ENCODE measurements at places on chromosomes 2 and 18.

GRCh38 chr2:63840081-63840784, 1.5 kb upstream of the UGP2 start:
- no peak for DNase-seq

DNA sequence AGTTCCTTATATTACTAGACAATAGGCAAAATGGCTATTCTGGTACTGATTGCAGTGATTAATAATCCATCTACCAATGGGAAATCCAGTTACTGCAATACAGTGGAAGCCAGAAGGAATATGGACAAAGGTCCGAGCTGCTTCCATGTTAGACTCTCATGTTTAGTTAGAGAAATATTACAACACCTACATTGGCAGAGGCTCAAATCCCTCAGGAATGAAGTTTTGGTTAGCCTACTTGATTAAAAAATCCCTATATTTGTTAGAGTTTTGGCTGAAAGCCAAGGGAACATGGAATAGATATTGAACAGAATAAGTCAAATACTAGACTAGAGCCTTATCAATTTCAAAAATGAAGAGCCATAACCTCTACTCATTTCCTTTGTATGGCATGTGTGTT, 48.5 kb downstream of the ARL6IP6 start:
- no peak for DNase-seq

DNA sequence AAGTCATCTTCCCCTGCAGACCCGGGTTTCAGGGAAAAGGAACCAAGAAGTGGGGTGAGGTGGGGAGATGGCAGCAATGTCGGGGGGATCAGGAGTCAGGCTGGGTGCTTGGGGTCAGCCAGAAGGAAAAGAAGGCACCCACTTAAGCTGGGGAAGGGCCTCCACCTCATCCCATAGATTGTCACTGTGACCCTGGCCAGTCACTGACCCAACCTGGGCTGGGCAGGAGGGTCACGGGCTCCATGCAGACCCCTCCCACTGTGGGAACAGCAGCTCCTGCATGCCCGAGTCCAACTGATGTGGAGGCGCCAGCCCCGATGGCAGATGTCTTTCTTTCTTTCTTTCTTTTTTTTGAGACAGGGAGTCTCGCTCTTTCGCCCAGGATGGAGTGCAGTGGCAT, 53.6 kb upstream of the HAAO start:
- DNase-seq = no peak

- no peak for DNase-seq
Measured at GRCh38 chr2:142038826-142039225, 92.0 kb downstream of the LRP1B start.

DNA sequence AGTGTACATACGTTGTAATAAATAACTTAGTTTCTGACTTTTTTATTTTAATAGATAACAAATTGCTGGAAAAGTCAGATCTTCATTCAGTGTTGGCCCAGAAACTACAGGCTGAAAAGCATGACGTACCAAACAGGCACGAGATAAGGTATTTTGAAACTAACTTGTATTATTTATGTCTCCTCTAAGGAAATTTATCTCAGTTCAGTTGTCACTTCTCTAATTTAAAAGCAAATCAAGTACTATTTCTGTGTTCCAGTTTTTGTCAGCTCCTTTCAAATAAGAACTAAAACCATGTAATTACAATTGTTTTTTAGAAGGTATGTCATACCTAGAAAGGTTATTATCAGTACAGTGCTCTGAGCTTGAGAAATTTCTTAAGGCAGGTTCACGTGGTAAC, 4.6 kb downstream of the ATG16L1 start:
- no peak for DNase-seq

GRCh38 chr18:22711192-22711685, 221.9 kb upstream of the RBBP8 start:
- peak; percentile 46 for DNase-seq

DNA sequence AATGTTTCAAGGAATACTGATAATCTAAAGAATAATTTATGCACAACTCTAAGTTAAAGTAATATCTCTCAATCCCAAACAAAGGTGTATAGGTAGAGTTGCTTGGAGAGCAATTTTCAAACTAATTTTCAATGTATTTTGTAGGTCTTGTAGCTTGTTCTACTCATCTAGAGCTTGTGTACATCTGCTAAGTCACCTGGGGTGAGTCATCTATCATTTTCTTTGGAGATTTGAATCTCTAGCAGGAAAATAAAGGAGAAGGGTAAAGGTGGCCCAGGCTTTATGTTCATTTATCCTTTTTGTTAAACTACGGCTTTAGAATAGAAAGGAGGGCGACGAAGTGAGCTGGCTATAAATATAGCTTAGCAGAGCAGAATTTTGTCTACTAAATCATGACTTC, 76.8 kb upstream of the THUMPD2 start:
- DNase-seq = no peak

DNA sequence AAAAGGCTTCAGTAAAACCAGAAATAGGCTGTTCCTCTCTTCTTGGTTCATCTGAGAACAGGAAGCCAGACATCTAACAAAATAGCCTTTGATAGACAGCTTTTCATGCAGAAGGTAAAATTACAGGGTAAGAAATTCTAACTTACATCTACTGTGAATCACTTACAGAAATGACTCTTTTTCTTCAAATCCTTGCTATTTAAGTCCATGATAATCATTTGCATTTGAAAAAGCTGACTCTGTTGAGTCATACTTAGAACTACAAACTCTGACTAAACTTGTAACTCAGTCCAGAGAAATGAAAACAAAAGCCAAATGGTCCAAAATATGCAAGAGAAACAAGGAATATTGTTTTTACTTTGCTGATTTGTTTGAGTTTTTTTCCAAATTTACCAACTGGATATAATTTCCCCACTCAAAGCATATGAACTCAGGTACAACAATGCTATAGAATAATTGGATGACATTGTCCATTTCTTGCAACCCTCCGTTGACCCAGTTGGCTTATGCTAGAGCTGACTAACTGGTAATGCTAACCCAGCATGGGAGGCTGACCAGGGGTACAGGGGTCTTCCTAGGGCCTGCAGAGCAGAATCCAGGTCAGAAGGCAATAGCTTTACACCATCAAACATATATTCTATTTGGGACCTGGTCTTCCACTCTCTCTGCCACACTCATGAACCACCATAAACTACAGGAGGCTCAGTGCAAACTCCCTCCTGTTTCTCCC, 18.8 kb upstream of the MREG start:
- DNase-seq = no peak

DNA sequence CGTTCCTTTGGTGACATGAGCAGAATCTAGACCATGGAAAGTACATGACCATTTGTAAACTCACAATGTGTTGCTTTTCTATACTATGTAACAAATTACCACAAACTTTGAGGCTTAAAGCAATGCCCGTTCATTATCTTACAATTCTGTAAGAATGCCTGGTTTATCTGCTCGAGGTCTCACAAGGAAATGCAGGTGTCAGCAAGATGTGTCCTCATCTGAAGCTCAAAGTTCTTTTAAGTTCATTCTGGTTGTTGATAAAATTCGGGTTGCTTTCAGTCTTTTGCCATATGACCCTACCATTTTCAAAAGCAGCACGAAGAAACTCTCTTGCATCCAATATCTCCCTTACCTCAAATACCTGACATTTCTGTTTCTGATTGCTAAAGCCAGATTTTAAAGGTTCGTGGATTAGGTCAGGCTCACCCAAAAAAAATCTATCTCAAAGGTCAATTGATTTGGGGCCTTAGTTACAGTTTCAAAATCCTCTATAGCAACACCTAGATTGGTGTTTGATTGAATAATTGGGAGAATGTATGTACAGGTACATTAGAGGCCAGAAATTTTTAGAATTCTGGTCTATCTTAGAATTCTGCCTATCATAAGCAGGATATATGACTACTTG, 125.9 kb downstream of the TMEM131 start:
- no peak for DNase-seq

DNA sequence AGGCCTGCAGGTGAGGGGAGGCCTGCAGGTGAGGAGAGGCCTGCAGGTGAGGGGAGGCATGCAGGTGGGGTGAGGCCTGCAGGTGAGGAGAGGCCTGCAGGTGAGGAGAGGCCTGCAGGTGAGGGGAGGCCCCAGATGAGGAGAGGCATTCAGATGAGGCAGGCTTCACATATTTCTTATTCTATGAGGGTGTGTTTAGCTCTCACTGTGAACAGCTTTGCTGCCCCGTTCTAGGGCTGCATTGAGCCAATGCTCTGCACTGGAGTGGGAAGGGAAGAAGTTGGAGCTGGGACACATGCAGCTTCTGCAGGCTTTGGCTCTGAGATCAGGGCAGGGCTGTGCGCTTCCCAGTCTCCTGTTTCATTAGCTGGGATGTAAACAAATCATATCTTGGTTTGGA, 19.5 kb downstream of the TPO start:
- DNase-seq = no peak
